ENCODE measurements at places on chromosomes 5 and 9.

DNA sequence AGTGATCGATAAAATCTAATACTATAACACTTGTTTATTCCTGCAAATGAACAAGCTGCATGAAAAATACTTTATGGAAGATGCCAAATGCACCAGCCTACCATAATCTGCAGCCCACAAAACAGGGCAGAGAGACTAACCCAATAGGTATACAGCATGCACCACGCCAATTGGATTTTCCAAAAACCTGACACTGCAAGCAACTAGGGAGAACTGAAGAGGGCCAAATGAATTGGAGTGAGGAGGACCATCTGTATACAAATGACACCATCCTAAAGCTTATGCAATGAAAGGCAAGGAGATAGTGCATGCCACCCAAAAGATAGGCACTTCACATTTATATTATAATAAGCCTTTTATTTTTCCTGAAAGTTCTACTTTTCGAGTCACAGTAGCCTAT lies 100.4 kb downstream of the SPOCK1 start:
- DNase-seq: no peak

DNA sequence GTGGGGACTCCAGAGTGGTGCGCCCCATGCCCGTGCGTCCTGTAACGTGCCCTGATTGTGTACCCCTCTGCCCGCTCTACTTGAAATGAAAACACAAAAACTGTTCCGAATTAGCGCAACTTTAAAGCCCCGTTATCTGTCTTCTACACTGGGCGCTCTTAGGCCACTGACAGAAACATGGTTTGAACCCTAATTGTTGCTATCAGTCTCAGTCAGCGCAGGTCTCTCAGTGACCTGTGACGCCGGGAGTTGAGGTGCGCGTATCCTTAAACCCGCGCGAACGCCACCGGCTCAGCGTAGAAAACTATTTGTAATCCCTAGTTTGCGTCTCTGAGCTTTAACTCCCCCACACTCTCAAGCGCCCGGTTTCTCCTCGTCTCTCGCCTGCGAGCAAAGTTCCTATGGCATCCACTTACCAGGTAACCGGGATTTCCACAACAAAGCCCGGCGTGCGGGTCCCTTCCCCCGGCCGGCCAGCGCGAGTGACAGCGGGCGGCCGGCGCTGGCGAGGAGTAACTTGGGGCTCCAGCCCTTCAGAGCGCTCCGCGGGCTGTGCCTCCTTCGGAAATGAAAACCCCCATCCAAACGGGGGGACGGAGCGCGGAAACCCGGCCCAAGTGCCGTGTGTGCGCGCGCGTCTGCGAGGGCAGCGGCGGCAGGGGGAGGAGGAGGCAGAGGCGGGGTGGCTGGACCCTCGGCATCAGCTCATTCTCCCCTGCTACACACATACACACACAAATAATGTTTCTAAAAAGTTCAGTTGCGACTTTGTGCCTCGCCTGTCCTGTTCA lies 668 bp downstream of the GLIS3 start:
- DNase-seq: no peak

DNA sequence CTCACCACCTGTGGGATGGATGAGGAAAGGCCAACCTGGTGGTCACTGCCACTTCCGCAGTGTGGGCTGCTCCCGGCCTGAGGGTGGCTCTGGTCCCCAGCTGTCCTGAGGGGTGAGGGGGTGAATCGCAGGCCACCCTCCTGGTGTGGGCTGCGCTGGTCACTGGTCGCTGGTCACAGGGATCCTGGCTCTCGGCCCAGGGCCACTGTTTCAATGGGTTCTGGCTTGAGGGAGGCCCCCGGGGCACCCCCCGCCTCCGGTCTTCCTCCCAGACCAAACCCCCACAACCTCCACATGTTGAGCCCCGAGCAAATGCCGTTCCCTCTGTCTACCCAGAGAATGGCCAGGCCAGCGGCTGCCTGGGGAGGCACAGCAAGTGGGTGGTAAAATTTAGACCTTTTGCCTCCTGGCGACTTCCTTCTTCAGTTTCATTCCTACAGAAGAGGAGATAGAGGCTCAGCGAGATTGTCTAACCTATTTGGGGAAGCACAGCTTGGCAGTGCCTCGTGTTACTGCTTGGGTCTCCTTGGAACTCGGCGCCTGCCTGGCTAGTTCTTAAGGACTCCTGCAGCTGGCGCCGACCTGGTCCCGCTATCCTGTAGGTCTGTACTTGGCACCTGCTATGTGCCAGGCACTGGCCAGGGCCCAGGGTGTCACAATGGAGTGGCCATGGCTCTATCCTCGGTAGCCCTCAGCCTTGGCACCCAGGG lies 48.2 kb downstream of the RXRA start:
- DNase-seq: no peak

DNA sequence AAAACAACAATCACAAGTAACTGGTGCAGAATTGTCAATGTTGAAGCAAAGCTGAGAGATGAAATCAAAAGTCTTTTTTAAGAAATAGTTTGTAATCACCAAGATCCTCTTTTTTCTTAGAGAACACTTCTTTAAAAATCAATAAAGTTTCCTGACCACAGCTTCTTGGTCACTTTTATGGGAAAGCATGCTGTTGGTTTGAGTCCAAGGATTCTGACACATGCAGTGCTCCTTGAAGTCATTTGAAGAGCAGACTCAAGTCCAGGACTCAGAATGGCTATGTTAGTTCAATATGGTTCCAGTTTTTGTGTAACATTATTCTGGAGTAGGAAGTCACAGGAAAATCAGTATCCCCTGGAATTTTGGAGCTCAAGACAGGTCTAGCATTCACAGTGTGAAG lies 480.6 kb downstream of the NR2F1-AS1 start:
- no peak for DNase-seq

DNA sequence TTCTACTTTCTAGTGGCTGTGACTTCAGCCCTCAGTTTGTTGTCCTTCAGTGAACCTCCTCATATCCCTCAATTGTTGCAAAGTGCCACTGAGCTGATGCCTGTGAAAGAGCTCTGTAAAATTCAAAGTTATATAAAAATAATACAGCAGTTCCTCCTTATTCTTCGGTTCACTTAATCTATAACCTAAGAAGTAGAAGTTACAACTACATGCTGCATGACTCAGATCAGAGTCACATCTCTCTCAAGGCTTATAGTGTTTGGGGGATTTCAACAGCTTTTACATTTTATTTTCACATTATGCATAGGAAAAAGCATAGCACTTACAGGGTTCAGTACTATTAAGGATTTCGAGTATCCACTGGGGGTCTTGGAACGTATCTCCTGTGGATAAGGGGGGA lies 25.1 kb upstream of the GCNT1 start:
- no peak for DNase-seq
